ENCODE measurements at places on chromosomes 12 and 14. TPM values are rescaled to one million over a fixed set of nuclear protein-coding genes. Genes with fewer than 3 reads are reported as not detected.

GRCh38 chr12:86170051-86170450, 86.1 kb downstream of the MGAT4C start:
- no peaks in the 10 kb centered on the region for H3K4me1 ChIP-seq
- H3K27me3 ChIP-seq: no peaks in the 10 kb centered on the region
- H3K27ac ChIP-seq: no peak overlapping the region

AMDHD1 gene
- total RNA-seq: 2.8 TPM

GRCh38 chr12:131644481-131644880, 66.4 kb upstream of the SFSWAP start:
- peaks cover 33% of the 10 kb centered on the region for H3K27me3 ChIP-seq
- H3K27ac ChIP-seq: no peak overlapping the region
- no peaks in the 10 kb centered on the region for H3K4me1 ChIP-seq
- H3K4me3 ChIP-seq: no peak overlapping the region

GLT1D1 gene
- 0.33 TPM for total RNA-seq

GRCh38 chr12:119989361-119989730, 310 bp downstream of the BICDL1 start:
- peak overlapping the region; percentile 36 for H3K4me3 ChIP-seq
- H3K4me1 ChIP-seq: no peaks in the 10 kb centered on the region
- no peaks in the 10 kb centered on the region for H3K36me3 ChIP-seq
- H3K27me3 ChIP-seq: peaks cover 4% of the 10 kb centered on the region
- no peak for DNase-seq

DNA sequence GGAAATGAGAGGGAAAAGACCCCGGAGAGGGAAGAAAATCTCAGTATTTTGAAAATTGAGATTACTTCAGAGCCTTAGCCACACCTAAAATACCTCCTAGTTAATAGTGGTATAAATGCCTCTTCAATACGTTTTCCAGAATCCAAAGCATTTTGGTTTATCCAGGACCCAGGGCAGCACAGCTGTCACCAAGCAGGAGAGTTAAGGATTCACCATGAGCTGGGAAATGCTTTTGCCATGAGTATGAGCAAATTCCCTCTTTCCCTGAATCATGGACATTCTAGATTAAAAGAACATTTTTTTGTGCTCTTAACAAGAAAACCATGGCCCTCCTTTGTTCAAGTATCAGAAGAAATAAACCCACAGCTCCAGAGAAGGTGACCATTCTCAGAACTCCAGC, 21.8 kb upstream of the RTRAF start:
- H3K27ac ChIP-seq: no peak overlapping the region
- no peaks in the 10 kb centered on the region for H3K36me3 ChIP-seq
- H3K4me3 ChIP-seq: no peak overlapping the region

GRCh38 chr14:25017562-25017961, 32.4 kb downstream of the STXBP6 start:
- H3K27ac ChIP-seq: no peak overlapping the region
- no peaks in the 10 kb centered on the region for H3K4me1 ChIP-seq
- no peaks in the 10 kb centered on the region for H3K27me3 ChIP-seq
- DNase-seq: no peak

CD4 gene
- 11.0 TPM for total RNA-seq

TAS2R9 gene
- total RNA-seq: not detected

GRCh38 chr12:14886271-14886670, 617 bp upstream of the MGP start:
- DNase-seq: no peak
- H3K36me3 ChIP-seq: no peaks in the 10 kb centered on the region
- H3K4me1 ChIP-seq: peaks cover 7% of the 10 kb centered on the region
- no peaks in the 10 kb centered on the region for H3K27me3 ChIP-seq
- H3K4me3 ChIP-seq: peak overlapping the region; percentile 55

- no peaks in the 10 kb centered on the region for H3K4me1 ChIP-seq
- no peak overlapping the region for H3K4me3 ChIP-seq
- DNase-seq: no peak
Measured at GRCh38 chr14:74528886-74529285, 35.3 kb downstream of the ISCA2 start.

DNA sequence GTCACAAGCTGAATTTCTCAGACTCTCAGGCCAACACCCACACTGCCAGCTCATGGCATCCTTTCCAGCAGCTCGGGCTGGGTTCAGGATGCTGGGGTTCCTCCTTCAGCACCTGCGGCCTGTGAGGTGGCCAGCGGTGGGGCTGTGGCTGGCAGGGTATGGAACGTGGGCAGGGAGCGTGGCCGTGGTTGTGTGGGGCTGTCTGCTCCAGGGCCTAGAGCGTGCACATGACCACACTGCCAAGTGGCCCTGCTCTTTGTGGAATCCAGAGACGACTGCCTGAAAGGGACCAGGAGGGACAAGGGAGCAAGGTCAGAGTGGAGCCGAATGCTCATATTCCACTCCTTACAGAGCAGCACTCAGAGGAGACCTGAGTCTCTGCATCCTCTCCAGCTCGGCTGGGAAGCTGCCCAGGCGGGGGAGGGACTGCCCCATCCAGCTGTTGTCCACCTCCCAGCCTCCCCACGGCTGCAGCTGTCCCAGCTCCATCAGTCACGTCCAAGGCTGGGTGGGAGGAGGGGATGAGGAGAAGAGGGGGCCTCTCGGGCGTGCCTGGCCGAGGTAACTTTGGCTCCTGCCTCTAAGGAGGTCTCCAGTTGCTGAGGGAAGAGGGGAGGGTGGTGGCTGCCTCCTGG, 71.3 kb downstream of the TSPAN9 start:
- peaks cover 3% of the 10 kb centered on the region for H3K4me1 ChIP-seq
- H3K27ac ChIP-seq: peak overlapping the region; percentile 43
- no peaks in the 10 kb centered on the region for H3K36me3 ChIP-seq

DNA sequence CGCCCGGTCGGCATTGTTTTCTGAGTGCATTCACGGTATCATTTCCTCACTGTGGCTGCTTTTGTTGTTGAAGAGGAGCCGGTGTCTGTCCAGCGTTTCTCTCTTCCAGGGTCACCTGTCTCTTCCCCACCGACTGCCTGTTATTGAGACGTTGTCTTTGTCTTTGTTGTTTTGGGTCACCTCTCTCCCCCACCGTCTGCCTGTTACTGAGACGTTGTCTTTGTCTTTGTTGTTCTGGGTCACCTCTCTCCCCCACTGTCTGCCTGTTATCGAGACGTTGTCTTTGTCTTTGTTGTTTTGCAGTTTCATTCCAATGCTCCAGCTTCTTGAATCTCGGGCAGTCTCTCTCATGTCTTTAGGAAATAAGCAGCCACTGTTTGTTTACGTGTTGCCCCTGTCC, 69.9 kb downstream of the DDX51 start:
- DNase-seq: no peak
- H3K27me3 ChIP-seq: no peaks in the 10 kb centered on the region
- no peak overlapping the region for H3K4me3 ChIP-seq

ADCY4 gene
- total RNA-seq: 13.8 TPM

- DNase-seq: no peak
- no peaks in the 10 kb centered on the region for H3K36me3 ChIP-seq
- peaks cover 4% of the 10 kb centered on the region for H3K27me3 ChIP-seq
- H3K4me3 ChIP-seq: no peak overlapping the region
- no peak overlapping the region for H3K27ac ChIP-seq
Measured at GRCh38 chr14:99232714-99233214, 39.2 kb downstream of the BCL11B start.

RDH5 gene
- total RNA-seq: 18.9 TPM

CMA1 gene
- total RNA-seq: 0.66 TPM

DNA sequence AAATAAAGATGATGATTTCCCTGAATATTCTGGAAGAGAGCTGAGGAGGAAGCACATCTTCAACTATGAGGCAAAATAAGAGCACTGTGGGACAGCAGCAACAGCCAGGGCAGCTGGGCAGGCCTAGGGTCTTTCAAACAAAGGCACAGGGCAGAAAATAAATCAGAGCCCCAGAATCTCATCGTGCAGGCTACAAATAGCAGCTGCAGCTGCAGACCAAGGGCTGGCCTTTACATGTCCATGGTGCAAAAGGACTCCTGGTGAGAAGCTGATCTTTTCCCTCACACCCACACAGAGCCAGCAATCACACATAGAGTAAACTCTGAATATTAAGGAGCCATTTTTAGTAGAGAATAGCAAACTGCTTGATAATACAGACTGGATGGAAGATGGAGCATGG, 13.6 kb upstream of the MYBPC1 start:
- H3K36me3 ChIP-seq: no peaks in the 10 kb centered on the region
- no peaks in the 10 kb centered on the region for H3K27me3 ChIP-seq
- DNase-seq: no peak

KLRD1 gene
- total RNA-seq: 2.3 TPM

ACSM4 gene
- total RNA-seq: not detected

DNA sequence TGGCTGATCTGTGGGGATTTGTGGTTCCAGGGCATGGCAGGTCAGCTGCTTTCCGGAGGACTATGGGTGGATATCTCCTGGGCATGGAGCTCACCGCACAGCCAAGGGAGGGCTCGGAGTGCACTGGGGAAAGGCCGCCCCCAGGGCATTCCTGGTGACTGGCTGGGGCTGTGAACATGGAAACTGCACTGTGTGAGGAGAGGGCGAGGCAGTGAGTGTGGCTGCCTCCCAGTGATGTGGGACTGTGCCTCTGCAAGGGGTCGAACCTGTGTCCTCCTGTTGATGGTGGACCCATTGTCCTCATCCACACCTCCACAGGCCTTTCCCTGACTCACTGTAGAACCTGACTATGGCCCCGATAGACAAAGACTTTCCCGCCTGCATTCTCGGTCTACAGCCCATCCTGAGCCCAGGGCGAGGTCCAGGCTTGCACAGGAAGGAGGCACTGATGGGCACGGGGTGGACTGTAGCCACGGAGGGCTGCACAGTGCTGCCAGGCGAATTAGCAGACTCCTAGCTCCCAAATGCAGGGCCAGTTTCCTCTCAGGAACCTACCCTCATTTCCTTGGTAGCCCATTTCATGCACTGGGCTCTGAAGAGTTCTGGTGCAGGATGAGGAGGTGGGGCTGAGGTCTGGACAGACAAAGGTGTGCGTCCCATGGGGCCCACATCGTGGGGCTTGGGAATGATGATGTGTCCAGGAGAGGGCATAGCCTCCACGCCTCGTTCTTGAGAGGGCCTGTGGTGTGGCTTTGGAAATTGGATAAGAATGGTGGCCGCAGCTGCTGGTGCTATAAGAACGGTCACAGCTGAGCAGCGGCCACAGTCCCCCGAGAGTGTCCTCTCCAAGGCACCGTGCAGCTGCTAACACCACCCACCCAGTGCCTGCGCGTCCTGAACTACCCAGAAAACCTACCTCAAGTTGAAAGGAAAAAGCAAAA, 415.1 kb downstream of the TMEM121 start:
- DNase-seq: no peak
- H3K27ac ChIP-seq: no peak overlapping the region
- no peaks in the 10 kb centered on the region for H3K36me3 ChIP-seq
- H3K4me3 ChIP-seq: no peak overlapping the region

FBLN5 gene
- total RNA-seq: 83.2 TPM

DNA sequence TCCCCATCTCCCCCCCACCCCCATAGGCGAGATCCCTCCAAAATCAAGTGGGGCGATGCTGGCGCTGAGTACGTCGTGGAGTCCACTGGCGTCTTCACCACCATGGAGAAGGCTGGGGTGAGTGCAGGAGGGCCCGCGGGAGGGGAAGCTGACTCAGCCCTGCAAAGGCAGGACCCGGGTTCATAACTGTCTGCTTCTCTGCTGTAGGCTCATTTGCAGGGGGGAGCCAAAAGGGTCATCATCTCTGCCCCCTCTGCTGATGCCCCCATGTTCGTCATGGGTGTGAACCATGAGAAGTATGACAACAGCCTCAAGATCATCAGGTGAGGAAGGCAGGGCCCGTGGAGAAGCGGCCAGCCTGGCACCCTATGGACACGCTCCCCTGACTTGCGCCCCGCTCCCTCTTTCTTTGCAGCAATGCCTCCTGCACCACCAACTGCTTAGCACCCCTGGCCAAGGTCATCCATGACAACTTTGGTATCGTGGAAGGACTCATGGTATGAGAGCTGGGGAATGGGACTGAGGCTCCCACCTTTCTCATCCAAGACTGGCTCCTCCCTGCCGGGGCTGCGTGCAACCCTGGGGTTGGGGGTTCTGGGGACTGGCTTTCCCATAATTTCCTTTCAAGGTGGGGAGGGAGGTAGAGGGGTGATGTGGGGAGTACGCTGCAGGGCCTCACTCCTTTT, 2.7 kb downstream of the GAPDH start:
- peak overlapping the region; percentile 98 for H3K27ac ChIP-seq
- no peak for DNase-seq
- H3K27me3 ChIP-seq: no peaks in the 10 kb centered on the region
- H3K4me3 ChIP-seq: no peak overlapping the region

GRCh38 chr12:119354172-119354571, 19.6 kb downstream of the CCDC60 start:
- no peaks in the 10 kb centered on the region for H3K4me1 ChIP-seq
- no peak overlapping the region for H3K27ac ChIP-seq
- H3K27me3 ChIP-seq: no peaks in the 10 kb centered on the region
- no peak for DNase-seq
- no peaks in the 10 kb centered on the region for H3K36me3 ChIP-seq

DNA sequence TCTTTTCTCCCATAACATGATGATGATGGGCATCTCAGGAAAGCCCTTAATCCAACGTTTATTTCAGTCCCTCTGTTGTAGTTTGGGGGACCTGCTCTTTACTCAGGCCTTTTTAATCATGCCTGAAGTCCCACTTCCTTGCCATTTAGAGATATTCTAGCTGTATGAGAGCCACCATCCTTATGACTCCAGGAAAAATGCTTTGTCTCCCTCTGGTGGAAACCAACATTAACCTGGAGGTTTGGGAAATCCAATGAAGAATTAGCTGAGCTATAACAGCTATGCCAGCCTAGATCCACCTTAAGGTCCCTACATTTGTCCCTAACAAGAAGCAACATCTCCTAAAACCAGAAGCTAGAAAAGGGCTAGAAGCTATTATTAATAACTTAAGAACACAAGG, 1399.1 kb downstream of the LRFN5 start:
- no peak overlapping the region for H3K27ac ChIP-seq
- no peak overlapping the region for H3K4me3 ChIP-seq
- no peaks in the 10 kb centered on the region for H3K27me3 ChIP-seq
- no peak for DNase-seq
- peaks cover 4% of the 10 kb centered on the region for H3K36me3 ChIP-seq
- no peaks in the 10 kb centered on the region for H3K4me1 ChIP-seq

DNA sequence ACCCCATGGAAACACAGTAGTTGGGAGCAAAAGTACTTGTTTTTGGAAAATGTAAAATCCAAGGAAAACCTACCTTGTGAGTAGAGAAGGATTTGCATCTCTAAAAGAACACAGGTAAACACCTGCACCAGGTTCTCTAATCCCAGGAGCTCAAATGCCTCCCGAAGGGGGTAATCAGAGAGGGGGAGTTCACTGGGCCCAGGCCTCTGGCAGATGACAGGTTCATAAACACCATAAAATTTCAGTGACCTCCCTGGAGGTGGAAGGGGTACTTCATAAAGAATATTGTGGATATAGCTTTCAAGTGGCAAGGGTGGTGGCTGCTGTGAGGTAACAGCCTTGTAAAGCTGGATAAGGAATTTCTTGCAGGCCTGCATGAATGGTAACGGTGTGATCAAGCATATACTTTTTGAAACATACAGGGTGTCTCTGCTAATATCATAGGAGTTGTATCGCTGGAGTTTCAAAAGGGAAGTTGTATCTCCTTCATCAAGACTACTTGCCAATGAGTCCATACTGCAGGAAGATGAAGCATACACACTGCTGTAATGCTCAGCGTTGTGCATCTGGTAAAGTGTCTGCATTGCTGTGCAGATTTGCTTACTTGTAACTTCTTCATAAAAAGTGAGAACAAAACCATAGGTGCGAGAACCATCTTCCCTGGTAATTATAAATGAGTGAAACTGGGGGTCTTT, 111.3 kb downstream of the DENND5B start:
- no peaks in the 10 kb centered on the region for H3K36me3 ChIP-seq
- no peaks in the 10 kb centered on the region for H3K27me3 ChIP-seq
- H3K4me3 ChIP-seq: no peak overlapping the region
- H3K27ac ChIP-seq: no peak overlapping the region
- no peaks in the 10 kb centered on the region for H3K4me1 ChIP-seq
